Stimulated activated CD4-positive, alpha-beta T cell treated with anti-CD3 and anti-CD28 coated beads, Interleukin-4, amount 100 ng/mL, for 4 hours (primary cell): ENCODE measurements at places on chromosomes 11 and 22.
A peak's percentile ranks its signal among the peaks of the same experiment; 100 is the strongest.

DNA sequence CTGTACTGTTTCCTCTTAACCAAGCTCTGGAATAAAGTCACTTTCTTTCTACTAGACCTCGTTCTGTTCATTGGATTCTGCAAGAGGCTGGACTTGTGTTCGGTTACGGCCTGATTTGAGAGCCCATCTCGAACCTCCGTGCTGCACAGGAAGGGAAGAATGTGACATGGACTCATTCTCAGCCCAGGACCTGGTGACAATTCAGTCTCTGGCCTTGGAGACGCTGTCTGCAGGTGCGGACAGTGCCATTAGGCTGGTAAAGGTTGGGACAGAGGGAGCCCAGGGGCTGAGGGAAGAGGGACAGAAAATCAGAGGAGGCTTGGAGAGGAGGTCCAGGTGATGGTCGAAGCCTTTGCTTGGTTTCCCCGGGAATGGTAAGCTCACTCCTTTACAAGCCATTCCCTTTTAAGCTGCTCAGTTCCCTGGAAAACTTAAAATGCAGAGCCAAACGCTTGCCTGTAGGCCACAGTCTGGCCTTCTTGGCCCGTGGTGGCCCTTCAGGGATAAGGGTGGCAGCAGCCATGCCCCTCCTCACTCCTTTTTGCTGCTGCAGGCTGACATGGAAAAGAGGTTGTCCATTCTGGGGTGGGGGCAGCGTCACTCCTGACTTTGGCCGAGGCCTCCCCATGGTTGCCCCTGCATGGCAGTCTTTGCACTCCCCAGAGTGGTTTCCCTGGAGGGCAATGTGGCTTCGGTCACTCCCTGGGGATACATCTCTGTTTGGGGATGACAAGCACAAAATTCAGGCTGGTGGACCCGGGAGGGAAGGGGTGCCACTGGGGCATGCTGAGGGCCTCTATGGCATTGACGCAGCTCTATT, 52.3 kb downstream of the SHISAL1 start:
- no peak for DNase-seq

- no peak for DNase-seq
Observed at GRCh38 chr22:27870234-27871191, 48.5 kb downstream of the PITPNB start.

- no peak for DNase-seq
Observed at GRCh38 chr11:75346912-75347647, 4.4 kb downstream of the ARRB1 start.

DNA sequence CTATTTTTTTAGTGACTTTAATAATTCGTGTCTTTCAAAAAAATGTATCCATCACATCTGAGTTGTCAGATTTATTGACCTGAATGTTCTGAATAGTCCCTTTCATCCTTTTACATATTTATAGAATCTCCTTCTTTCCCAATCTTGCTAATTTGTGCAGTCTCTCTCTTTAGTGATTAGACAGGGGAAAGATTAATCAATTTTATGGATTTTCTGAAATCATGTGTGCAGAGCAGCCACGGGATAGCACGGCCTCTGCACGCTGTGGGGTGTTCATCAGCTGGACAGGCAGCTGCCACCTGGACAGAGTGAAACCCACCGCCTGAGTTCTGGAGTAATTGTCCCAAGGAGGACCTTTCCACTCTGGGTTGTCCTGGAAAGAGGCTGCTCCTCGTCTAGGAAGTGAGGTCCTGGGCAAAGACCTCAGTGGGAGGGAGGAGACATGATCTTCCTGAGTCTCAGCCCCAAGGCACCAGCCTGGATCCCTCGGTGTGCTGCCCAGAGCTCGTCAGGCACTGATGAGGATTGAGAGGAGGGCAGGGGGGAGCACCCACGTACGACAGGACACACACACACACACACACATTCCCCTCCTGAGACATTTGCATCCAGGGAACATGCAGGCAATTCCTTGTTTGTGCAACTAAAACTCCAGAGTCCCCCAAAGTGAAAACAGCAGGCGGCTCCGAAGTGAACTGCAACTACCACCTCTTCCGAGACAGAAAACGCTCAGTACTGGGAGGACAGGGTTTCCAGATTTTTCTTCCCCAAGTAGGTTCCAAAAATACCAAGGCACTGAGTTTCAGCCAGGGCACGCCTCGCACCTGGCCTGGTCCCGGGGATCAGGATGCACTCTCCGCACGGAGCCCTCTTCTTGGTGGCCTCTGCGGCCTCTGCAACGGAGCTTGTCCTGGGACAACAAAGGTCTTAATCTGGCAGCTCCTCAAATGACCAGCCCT, 22.5 kb upstream of the KRTAP5-6 start:
- no peak for DNase-seq

- DNase-seq, result no peak
Observed at GRCh38 chr22:29917052-29917902, 34.3 kb downstream of the MTMR3 start.

DNA sequence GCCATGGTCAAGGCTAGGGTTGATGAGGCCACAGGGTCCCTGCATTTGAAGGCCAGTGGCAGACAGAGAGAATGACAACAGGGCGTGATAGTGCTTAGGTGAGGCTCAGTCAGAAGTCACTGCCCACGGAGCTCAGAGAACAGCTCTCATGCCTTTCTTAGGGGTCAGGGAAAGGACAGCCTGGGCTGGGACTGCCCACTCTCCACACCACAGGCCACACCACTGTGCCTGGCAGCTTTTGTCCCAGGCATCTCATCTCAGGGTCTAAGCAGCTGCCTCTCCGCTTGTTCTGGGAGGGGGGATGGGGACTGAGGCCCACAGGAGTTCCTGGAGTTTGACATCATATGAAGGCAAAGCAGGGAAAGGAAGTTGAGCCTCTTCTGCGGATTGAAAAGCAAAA, 150.2 kb upstream of the B3GAT1 start:
- no peak for DNase-seq

GRCh38 chr11:45173064-45173463, 26.6 kb downstream of the PRDM11 start:
- no peak for DNase-seq

DNA sequence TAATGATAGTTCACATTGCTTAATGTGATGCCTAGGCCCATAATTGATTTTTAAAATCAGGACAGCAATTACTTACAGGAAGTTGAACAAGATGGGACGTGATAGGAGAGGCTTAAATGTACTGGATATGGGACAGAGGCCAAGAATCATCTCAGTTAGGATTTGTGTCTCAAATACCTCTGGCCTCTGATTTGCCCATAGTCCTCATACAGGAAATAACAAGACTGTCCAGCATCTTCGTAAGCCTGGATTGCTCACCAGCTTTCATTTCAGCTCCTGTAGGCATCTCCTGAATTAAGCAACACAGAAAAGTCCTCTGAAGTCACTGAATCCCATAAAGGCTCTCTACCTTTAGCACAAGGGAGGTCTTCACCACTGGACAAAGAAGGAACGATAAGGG, at the start of gene MRGPRX3:
TSS of gene MRGPRX3 (plus strand) at position 231 of the 400 bp plus-strand sequence. CDS start 4,632 bp downstream, outside the sequence.
- no peak for DNase-seq

DNA sequence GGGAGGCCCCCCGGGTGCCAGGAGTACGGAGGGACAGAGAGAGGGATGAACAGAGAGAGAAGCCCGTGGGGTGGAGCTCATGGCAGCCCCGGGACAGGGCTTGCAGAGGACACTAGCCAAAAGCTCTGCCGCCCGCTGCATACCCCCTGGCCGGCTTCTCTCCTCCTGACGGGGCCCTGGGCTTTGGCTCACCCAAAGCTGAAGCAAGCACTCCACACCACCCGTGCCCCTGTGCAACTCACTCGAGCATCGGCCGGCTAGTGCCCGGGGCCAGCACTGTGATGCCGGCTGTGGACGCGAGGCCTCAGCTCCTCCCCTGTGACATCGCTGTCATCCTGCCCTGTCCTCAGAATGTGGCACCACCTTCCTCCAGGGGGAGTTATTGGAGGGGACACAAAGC, 429.6 kb downstream of the BRD1 start:
- DNase-seq, result no peak

- no peak for DNase-seq
Observed at GRCh38 chr11:125338886-125339811, 156.9 kb downstream of the FEZ1 start.

DNA sequence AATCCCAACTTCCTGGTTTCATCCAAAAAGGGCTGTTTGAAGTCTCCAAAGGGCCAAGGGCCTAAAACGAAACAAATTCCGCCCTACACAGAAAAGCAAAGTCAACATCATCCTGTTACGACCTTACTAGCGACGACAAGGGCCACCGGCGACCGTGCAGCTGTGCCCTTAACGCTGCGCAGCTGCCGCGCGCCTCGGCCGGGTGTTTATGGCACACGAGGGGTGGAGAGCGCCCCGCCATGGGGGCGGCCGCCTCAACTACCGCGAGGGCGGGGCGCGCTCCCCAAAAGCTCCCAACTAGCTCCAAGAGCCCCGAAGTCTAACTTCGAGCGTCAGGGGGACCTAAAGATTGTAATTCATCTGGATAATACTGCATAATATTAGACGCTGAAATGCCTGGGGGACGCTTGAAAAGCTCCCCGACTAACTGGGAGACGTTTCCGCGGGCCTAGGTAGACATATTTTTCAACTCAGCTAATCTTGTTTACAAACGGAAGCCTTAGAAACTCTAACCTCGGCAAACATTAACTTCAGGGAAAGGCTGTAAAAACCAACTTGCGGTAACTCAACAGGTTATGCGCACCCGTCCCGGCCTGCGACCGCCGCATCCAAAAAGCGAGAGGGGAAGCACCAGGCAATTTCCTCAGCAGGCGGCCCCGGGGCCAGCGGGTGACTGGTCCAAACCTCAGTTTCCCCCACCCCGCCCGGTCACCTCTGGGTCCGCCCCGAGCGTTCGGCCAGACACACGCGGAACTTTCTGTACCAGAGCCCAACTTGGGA, 694 bp downstream of the TMEM123 start:
- peak; percentile 66 for DNase-seq
